ENCODE measurements at places on chromosomes 7 and 10.

GRCh38 chr10:21954690-21955089, 48.8 kb downstream of the DNAJC1 start:
- DNase-seq: no peak

GRCh38 chr7:47772492-47772891, 175.8 kb downstream of the PKD1L1 start:
- DNase-seq: no peak

DNA sequence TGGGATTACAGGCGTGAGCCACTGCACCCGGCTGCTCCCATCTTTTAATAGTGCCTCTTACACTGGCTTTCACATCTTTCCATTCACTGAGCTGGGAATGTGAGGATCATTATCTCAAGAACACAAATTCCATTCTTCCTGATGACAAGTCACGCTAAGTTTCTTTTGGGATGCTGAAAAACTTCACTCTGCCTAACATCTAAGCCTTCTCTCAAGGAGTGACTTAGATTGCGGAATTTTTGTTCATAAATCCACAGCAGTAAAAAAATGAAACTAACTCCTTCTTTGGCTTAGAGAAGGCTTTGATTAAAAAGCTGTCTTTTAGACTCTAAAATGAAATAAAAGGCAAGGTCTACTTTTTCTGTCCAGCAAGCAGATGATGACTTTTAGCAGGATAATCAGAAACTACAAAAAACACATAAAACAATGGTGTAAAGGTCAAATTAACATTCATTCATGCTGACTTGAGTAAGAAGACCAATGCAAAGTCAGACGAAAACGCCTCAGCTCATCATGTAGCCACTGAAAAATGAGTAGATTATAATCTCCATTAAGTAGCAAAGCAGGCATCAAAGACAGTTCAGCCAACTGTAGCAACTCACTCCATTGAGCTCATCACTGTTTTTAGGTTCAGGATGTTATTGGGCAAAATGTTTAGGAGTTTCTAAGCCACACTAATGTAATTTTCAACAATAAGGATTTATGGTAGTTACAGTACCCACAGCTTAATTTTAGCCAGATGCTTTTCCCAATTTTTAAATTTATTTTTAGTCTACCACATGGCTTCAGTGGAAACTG, 178.8 kb downstream of the ELMO1 start:
- no peak for DNase-seq

- DNase-seq: no peak
Observed at GRCh38 chr10:26441491-26442214, 3.5 kb downstream of the APBB1IP start.

DNA sequence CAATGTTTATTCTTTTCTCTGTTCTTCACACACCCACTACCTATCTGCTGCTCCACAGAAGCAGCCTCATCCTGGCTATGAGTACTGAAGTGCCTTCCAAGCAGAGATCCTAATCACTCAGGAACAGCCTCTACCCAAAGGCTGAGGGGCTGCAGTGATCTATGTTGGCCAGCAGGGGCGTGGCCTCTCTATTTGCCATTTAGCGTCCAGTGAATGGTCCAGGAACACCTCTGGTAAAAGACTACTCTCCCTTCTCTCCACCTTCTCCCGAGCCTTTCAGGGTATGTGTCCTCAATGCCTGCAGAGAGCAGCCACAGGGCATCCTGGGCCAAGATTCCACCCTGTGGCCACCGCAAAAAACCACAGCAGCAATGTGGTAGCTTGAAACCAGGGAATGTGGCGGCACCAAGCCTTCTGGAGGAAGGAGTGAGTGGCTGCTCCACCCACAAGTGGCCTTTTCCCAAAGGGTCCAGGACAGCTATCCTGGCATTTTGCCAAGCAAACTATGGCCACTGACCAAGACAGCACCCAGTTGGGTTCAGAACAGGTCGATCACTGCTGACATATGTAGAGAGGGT, 70.9 kb downstream of the SYPL1 start:
- no peak for DNase-seq

DNA sequence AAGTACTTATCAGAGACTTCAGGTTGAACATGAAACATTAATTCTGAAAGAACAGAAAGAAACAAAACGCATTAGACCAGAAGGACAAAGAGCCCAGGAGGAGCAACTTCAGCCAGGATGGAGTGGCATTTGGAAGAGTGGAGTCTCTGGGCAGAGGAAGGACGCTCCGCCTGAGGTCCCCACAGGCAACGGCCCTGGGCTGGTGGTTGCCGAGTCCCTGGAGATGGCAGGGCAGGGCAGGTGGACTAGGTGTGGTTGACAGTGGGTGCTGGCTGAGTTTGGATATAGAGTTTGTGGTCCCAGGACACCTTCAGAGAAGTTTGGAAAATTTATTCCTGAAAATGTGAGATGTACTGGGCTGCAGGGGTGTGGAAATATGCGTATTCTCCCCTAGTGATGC, 27.4 kb upstream of the LARP4B start:
- no peak for DNase-seq

DNA sequence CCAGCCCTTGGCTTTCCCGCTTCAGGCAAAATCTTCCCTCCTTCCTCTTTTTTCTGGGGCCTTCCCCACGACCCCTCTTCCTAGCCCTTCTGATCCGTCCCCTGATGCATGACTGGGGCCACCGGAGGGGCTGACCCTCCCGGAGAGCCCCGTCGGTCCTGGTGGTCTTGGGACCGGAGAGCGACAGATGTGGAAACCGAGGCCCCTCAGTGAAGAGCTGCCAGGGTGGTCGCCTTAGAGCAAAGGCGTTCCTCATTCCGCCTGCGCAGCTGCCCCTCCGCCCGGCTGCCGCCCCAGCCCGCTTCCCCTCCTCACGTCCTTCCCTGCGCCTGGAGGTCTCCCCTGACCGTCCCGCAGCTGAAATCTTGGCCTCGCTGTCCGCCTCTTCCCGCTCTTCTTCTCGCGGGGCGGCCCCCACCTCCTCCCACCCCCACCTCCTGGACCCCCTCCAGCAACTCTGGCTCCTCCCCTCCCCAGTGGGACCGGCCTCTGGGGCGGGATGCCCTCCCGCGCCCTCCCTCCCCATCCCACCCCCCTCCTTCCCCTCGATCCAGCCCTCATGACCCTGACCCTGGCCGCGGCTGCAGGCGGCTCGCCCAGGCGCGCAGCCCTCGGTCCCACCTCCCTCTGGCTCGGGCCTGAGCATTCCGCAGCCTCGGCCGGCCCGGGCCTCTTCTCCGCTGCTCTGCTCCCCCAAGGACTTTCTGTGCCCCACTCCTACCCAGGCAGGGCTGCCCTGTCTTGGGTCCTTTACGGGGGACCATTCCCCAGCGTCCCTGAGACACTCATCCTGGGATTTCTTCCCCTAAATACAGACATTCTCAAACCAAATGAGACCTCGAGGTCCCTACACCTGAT, at the start of gene RARRES2:
TSS of gene RARRES2 (minus strand) at position 367 of the 858 bp plus-strand sequence. CDS start 1,020 bp downstream, outside the sequence.
- no peak for DNase-seq

DNA sequence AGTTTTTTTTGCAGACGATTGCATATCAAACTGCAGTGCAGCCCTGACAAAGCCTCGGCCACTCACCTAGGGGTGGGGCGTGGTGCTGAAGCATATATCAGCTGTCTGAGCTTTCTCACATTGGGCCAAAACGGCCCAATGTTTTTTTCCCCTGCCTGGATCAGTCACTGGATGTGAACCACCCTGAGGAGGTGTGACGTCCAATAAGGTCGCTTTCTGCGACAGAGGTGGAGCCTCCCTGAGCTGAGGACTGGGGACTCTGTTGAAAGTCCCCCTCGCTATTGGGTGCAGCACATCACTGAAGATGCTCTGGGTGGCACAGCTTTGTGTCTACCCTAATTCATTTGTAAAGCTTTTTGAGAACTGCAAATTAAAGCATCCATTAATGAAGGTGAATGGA, 60.9 kb downstream of the SEM1 start:
- DNase-seq: no peak

DNA sequence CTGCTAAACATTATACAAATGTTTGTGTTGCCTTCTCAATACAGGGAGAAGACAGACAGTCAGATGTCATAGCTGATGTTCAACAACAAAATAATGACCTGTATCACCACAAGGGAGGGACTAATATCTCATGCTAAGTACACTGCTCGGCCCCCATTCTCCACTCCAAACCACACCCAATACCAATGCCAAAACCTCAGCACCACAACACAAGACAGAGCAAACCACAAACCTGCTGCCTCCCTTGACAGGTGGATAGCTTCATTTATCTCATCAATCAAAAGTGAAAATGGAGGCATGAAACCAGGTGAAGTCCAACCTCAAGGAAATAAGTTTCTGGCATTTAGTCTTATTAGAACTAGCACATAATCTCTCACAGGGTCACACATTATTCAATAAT, 109.5 kb downstream of the PARD3 start:
- DNase-seq: no peak

DNA sequence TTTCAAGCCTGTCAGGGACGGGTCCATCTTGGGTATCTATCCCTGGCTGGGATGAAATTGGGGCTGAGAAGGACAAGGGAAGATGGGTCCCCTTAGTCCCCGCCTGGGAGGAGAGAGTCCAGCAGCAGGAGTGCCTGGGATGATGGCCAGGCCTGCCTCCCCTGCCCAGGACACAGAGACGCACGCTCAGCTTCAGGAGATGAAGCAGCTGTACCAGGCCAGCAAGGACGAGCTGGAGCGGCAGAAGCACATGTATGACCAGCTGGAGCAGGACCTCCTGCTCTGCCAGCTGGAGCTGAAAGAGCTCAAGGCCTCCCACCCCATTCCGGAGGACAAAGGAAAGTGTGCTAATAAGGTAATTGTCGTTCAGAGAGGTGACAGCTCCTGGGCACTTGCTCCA, 15.4 kb downstream of the CCDC136 start:
- DNase-seq: no peak

GRCh38 chr10:8919280-8919679, 864.8 kb downstream of the GATA3 start:
- no peak for DNase-seq

- DNase-seq: no peak
Observed at GRCh38 chr10:43976292-43976691, 327.6 kb upstream of the ZNF32 start.

- DNase-seq: no peak
Observed at GRCh38 chr7:22025075-22025474, 79.4 kb upstream of the CDCA7L start.

DNA sequence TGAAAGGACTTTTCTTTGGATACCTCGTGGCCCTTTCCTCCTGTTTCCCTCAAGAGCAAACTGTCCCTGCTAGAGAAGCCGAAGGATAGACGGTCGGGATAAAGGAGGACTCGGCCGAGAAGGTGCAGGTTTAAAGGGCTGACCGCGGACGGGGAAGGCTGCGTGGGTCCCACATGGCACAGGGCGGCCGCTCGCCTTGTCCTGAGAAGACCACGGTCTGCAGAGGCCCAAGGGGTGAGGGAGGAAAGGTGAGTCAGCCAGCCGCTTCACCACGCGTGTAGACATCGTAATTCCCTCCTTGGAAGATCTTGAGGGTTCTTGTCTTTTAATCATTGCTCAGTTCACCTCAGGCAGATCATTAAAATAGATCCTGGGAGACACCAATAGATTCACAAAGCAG, 253.8 kb downstream of the DPP6 start:
- no peak for DNase-seq

DNA sequence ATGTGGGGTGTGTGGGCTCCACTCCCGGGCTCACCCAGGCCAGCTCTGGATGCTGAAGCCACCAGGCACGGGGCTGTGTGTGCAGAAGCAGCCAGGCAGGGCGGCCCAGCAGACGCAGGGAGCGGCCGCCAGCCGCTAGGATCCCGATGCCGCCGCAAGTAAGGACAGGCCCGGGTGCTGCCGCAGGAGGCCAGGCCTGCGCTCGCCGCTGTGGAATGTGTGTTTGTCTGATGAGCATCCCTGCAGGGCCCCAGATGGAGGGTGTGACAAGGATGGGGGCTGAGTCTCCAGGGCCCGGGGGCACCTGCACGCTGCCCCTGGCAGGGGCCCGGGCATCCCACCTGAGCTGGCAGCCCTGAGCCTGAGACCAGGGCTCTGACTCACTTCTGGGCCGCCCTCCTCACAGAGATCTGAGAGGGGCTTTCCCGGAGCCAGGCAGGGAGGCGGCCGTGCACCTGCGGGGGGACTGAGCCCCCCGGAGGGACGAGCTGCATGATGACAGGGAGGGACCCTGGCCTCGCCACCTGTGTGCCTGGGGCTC, 101.5 kb downstream of the FOXL3 start:
- DNase-seq: no peak

DNA sequence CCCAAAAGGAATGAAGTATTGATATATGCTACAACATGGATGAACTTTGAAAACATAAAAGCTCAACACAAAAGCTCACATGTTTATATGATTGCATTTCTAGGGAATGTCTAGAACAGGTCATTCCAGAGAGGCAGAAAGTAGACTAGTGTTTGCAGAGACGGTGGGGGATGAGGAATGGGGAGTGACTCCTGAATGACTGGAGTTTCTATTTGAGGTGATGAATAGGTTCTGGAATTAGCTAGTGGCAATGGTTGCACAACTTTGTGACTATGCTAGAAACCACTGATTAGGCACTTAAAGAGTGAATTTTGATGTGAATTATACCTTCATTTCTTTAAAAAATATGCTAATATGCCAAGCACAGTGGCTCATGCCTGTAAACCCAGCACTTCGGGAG, 6.9 kb downstream of the KPNA7 start:
- no peak for DNase-seq

DNA sequence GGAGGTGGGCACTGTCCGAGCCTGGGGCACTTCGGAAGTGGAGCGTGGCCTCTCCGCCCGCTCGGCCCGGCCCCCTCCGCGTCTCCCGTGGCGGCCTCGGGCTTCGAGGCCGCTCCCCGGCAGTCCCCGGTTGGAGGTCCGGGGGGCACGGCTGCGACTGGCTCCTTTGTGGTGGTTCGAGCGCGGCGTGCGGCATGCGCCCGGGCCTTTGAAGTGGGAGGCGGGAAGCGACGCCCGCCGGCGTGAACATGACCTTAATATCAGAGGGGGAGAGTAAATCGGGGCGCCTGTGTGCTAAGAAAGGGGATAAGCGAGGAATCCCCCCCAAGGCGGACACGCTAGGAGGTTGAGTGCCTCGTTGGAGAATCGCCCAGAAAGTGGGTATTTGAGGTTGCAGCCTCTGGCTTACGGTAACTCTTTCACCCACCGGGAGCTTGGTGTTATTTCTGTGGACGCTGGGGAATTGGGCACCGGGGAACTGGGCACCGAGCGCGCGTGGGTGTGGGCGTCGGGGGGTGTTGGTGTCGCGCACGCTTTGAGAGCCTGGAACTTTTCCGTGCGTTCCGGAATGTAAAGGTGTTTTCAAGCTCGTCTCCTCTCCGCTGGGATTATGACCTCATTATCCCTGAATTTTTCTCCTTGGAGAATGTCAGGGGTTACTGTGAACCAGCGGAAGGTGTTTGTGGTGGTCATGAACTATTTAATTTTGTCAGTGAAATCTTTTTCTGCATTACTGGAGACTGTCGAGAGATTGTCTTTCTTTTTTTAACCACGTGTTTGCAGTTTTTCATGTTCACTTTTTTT, 660 bp downstream of the SUV39H2 start:
- DNase-seq: peak; percentile 17

GRCh38 chr10:34941471-34942357, 126.6 kb upstream of the PARD3 start:
- no peak for DNase-seq
